Activated T-cell treated with anti-CD3 and anti-CD28 coated beads, Interleukin-2, amount 50 U/mL, for 72 hours (primary cell): ENCODE measurements at places on chromosomes 2 and 18.

GRCh38 chr18:55275039-55275901 is 312.7 kb downstream of the TCF4 start:
- DNase-seq, result no peak

DNA sequence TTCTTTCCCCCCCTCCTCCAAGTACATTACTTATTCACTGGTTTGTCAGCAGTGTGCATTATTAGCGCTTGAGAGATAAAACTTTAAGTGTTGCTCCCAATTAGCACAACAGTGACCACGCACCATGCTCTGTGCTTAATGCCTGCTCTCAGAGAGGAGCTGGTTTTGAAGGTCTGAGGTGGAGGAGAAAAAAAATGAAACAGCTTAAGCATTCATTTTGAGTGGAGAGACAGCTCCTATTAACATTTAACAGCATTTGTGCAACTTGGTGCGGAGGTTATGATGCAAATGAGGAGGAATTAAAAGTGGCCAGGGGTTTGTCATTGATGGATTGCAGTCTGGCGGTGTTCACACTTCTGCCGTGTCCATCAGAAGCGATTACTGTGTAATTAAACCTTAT is 141.8 kb downstream of the FIGN start:
- no peak for DNase-seq

- DNase-seq, result no peak
Observed at GRCh38 chr18:35027206-35027605, 14.0 kb upstream of the MAPRE2 start.

DNA sequence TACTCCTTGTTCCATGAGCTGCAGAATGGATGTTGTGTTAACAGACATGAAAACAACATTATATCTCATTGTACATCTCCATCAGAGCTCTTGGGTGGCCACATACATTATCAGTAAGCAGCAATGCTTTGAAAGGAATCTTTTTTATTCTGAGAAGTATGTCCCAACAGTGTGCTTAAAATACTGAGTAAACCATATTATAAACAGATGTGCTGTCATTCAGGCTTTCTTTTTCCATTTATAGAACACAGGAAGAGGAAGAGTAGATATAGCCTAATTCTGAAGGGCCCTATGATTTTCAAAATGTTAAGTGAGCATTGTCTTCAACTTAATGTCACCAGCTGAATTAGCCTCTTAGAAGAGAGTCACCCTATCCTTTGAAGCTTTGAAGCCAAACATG is 44.3 kb upstream of the CABYR start:
- no peak for DNase-seq

GRCh38 chr2:155815851-155816250 is 516.7 kb downstream of the NR4A2 start:
- DNase-seq, result no peak

DNA sequence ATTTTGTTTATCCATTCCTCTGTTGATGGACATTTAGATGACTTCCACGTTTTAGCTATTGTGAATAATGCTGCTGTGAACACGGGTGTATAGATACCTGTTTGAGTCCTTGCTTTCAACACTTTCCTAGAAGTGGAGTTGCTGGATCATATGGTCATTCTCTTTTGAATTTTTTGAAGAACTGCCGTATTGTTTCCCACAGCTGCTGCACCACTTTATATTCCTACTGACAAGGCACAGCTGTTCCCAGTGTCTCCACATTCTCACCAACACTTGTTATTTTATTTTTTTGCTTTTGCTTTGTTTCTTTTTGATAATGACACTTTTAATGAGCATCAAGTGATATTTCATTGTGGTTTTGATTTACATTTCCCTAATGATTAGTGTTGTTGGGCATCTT is 41.4 kb upstream of the KCNJ13 start:
- DNase-seq, result no peak

- DNase-seq, result no peak
Observed at GRCh38 chr2:19043893-19044292, 314.5 kb downstream of the OSR1 start.
